ENCODE measurements at places on chromosomes 5 and 9.
A peak's percentile ranks its signal among the peaks of the same experiment; 100 is the strongest.

GRCh38 chr9:115596021-115596745 is 478.2 kb upstream of the TNC start:
- no peak for DNase-seq

DNA sequence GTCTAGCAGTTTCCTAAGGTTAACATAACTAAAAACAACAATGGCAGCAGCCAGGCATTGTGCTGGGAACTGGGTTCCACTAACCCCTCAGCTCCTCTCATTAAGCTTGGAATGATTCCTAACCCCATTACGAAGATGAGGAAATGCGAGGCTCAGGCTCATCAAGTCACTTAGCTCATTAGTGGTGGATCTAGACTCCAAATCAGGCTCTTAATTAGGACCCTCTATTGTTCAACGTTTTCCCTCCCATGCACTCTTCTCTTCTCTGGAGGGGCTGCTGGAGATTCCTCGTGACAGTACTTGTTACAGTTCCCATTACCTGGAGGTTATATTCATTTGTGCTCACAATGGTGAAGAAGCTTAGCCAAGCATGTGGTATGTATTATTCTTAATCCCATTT is 6.5 kb downstream of the TAS2R1 start:
- no peak for DNase-seq

DNA sequence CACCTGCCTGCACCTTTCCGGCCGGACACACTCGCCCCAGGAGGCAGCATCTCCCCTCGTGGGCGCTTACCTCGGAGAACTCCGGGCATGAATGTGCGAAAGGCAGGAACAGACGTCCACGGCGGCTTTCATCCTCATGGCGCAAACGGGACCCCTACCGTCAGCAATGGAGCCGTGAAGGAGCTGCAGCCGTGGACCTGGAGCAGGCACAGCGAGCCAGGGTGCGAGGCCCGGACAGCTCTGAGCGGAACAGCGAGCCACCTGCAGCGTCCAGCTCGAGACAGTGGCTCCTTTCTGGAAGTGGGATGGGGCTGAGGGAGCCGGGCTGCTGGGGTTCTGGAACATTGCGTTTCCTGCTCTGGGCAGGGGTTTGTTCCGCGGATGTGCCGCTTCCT is 7.8 kb upstream of the SLC6A19 start:
- no peak for DNase-seq

DNA sequence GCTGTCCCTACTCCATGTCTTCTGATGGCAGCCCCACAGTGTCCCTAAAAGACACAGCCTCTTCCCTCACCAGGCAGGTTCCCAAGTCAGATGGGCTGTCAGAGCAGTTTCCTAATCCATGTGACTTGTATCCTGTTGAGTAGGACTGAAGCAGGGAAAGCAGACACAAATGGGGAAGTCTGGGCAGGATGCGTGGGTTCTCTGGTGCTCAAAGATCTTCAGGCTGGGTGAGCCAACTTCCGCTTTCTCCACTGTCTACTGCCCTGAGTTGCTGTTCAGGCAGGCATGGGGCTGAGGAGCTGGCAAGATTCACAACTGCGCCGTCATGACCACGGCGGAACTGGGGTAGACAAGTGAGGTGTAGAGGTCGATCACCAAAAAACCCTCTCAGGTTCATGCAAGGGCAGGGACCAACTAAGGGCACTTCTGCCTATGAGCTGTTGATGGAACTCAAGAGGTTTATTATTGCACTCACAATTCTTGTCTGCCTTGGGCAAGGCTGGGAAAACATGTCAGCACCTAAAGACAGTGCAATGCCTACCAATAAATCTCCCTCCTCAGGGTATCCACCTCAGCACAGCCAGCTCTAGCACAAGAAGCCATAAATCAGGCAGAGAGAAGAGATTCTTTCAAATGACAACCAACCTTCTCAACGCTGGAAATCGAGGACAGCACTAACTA is 83.4 kb downstream of the RAPGEF1 start:
- no peak for DNase-seq

DNA sequence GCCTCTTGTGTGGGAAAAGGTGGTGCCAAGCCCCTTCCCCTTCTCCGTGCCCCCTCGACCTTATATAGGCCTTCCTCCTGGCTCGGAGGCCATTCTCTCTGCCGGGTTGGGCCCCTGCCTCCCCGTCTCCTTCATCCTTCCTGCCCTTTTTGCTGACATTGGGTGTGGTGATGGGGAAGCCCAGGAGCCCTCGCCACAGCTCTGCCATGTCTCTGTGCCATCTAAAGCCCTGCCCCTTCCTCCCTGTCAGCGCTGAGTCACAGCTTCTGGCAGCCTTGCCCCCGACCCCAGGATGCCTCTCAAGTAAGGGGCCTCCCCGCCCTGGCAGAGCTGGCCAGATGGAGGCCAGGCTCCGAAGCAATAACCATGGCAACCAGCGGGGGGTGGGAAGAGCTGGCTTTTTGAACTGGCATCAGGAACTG is 30.4 kb downstream of the JADE2 start:
- DNase-seq, result peak; percentile 69

DNA sequence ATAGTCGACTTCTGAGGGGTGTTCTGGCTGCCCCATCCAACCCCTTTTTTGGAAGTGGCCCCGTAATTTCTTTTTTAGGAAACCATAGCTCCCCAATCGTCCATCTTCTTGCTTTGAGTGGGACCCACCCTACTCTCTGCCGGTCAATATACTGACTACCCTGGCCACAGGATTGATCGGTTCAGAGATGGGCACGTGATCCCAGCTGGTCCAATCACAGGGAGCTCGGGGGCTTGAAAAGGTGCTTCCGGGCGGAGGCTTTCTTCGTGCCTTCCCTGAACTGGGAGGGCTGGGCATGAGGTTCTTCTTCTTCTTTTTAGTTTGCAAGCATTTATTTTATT is 78.7 kb upstream of the SH3PXD2B start:
- no peak for DNase-seq

DNA sequence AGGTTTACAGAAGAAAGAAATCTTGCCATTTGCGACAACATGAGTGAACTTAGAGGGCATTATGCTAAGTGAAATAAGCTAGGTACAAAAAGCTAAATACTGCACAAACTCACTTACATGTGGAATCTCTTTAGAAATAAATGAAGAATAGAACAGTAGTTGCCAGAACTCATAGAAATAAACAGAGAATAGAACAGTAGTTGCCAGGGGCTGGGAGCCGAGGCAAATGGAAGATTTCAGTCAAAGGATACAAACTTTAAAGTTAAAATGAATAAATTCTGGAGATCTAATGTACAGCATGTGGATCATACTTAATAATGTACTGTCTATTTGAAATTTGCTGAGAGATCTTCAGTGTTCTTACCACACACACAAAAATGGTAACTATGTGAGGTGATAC is 63.4 kb downstream of the FAM81B start:
- DNase-seq, result no peak

GRCh38 chr9:2016408-2017330 is 1.5 kb downstream of the SMARCA2 start:
- DNase-seq, result peak; percentile 39

GRCh38 chr9:128785427-128785826 is 1.6 kb upstream of the TBC1D13 start:
- DNase-seq, result no peak

- DNase-seq, result no peak
Measured at GRCh38 chr5:35331956-35332950, 102.0 kb upstream of the PRLR start.

DNA sequence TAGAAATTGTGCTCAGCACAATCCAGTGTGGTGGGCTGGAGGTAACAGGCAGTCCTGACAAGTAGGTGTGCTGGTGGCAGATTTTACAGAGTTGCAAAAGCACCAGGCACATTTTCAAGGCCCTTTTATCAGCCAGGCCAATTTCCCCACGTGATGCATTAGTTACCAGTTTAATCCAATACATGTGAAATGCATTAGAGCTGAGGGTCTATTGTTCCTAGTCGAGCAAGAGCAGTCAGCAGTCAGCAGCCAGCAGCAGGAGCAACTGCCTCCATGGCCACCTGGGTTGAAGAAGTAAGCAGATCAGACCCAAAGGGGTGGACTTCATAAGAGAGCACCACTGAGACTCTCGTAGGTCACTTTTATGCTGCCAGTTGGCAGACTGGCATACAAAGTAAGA is 76.7 kb downstream of the EPB41L4A start:
- DNase-seq, result no peak

GRCh38 chr5:161271816-161272215 is 274.7 kb downstream of the GABRB2 start:
- no peak for DNase-seq

GRCh38 chr5:42677156-42677842 is 79.3 kb upstream of the CCDC152 start:
- DNase-seq, result no peak

DNA sequence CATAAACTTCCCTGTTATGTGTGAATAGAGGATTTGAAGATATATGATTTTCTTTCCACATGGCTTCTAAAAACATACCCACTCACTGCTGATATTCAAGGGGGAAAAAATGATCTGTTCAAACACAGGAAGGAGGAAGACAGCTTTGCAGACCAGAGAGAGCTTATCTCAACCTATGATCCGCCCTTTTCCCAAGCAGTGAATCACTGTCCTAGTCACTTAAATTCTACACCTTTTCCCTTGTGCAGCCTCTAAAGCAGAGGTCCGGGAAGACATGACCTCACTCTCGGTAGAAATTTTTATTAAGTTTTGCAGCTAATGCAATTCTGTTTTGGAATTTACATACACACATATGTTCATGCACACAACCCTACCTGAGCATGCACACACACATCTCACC is 197.2 kb downstream of the DIRAS2 start:
- DNase-seq, result no peak

DNA sequence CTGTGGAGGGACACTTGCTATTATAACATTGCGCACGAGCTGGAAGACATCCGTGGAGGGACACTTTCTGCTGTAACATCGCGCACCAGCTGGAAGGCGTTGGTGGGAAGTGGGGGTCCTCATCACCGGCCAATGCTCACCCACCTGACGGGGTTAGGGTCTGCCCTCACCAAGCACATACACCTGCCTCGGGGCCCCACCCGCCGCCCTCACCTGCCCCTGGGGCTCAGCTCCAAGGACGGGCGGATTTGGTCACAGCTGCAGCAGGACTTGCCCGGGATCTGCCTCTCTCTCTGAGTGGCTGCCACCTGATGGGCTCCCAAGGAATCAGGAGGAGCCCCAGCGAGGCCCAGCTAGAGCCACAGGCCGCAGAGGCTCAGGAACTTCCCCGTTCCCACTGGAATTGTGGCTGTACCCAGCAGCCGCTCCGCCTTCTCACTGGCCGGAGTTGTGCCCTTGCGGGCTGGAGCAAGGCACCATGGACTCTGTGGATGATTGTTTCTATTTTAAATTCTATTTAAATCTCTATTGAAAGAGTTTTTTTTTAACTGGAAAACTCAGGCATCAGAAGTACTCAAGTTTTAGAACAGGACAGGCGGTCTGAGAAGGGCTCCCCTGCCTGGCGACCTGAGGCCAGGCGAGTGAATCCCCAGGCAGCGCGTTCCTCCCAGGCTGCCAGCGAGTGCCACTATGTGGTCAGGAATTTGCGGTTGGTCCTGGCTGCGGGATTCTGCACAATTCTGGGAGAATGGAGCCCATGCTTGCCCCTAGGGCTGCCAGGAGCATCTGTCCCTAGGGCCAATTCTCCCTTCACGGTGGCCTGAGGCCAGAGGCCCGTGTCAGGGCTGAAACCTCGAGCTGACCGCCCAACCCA is 38.9 kb upstream of the SLC6A3 start:
- no peak for DNase-seq

GRCh38 chr9:72911816-72912215 is 41.0 kb downstream of the ALDH1A1 start:
- no peak for DNase-seq

DNA sequence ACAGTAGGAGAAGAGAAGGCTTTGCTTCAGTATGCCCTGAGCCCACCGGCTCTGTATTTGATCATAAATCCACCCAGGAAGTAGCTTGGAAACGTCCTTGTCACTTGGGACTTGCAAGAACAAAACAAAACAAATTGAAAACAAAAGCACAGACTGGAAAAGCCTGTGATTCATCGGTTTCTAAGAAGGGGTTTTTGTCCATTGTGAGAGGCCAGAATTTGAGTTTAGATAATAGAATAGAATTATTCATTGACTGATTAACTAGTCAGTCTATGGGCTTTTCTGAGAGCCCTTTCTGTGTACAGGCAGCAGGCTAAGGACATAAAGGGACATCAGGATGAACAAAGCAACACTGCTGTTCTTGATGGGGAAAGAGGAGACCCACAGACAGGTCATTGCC is 424.8 kb downstream of the IRX1 start:
- no peak for DNase-seq

- no peak for DNase-seq
Measured at GRCh38 chr9:106575823-106576222, 287.1 kb upstream of the ZNF462 start.

DNA sequence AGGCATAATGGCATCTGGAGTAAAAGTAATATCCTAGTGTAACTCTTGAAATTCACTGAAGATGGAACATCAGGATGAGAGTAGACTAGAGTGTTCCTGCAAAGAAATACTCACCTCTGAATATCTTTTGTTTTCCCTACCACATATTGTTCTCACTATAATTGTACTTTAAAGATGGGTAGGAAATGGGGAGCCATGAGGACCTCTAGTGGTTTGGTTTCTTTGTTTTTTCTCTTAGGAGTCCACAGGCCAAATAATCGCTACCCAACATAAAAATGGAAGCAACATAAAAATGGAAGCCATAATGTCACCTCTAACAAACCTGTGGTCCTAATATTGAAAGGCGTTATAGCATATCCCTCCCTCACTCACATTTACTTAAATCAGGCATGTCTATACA is 2375.8 kb downstream of the MAT2B start:
- DNase-seq, result no peak

DNA sequence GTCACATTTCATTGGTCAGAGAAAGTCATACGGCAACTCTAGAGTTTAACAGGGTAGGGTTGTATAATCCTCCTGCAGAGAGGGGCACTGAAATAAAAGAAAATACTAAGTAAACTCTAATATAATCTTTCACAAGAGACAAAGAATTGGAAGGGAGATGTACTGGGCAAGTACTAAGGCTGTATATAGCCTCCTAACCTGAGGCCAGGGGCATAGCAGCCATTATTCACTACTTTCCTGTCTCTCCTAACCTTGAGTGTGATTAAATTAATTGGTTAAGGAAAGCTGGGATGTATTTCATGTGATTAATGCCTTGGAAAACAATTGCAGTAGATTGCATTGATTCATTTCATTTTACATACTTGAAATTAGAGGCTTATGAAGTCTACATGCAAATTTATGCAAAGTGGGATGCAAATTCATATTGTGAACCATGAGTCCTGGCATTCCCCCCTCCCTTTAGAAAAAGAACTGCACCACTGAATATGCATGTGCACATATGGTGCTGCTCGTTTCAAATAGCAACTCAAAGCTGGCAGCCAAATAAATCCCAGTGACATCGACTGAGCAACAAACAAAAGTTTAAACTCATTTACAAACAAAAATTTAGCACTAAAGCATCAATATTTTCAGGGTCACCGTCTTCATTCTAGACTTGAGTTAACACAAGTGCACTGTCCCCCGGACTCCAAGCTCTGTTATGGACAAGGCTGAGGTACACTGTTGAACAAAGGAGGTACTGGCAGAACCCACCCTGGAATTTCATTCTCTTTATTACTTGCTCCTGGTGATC is 70.0 kb downstream of the DMAC1 start:
- no peak for DNase-seq

Measured in activated CD4-positive, CD25-positive, alpha-beta regulatory T cell treated with anti-CD3 and anti-CD28 coated beads, Interleukin-2, amount 50 U/mL, for 16 hours (primary cell).